ENCODE measurements at places on chromosomes 2 and 18. TPM values are rescaled to one million over a fixed set of nuclear protein-coding genes. Genes with fewer than 3 reads are reported as not detected.

PNKD gene
- total RNA-seq: 41.8 TPM

RIT2 gene
- total RNA-seq: not detected

CD302 gene
- 8.2 TPM for total RNA-seq

NTSR2 gene
- not detected for total RNA-seq

LOXHD1 gene
- not detected for total RNA-seq

DCDC2C gene
- total RNA-seq: not detected

GULP1 gene
- total RNA-seq: 15.9 TPM

MYCN gene
- total RNA-seq: 1.8 TPM

SERPINB7 gene
- 0.58 TPM for total RNA-seq

PID1 gene
- 0.68 TPM for total RNA-seq

GPR39 gene
- 0.29 TPM for total RNA-seq

MAP3K19 gene
- not detected for total RNA-seq

ADAM23 gene
- 5.8 TPM for total RNA-seq

SMYD5 gene
- 9.5 TPM for total RNA-seq

M1AP gene
- total RNA-seq: not detected

ATP6V1C2 gene
- total RNA-seq: not detected

EVX2 gene
- not detected for total RNA-seq

REG1B gene
- not detected for total RNA-seq

GATA6 gene
- 18.1 TPM for total RNA-seq

VWC2L gene
- not detected for total RNA-seq

RNF152 gene
- total RNA-seq: 26.7 TPM

AFF3 gene
- total RNA-seq: 5.8 TPM

SATB2 gene
- 5.0 TPM for total RNA-seq

TNFAIP6 gene
- 0.82 TPM for total RNA-seq

LIPG gene
- total RNA-seq: 123 TPM

MATN3 gene
- total RNA-seq: 3.6 TPM

STARD6 gene
- total RNA-seq: not detected

MTA3 gene
- total RNA-seq: 29.0 TPM

RNF144A gene
- 65.3 TPM for total RNA-seq

CNDP1 gene
- total RNA-seq: not detected

FBXO15 gene
- total RNA-seq: 0.10 TPM

GALR1 gene
- not detected for total RNA-seq

RAX gene
- total RNA-seq: not detected

REEP1 gene
- total RNA-seq: 0.06 TPM

FOXI3 gene
- total RNA-seq: not detected

BOLL gene
- total RNA-seq: not detected

ST8SIA5 gene
- total RNA-seq: 0.24 TPM

VIL1 gene
- total RNA-seq: not detected

GRB14 gene
- 3.2 TPM for total RNA-seq

COL4A3 gene
- total RNA-seq: not detected

RTTN gene
- total RNA-seq: 8.9 TPM

GIGYF2 gene
- 35.2 TPM for total RNA-seq

FNDC4 gene
- total RNA-seq: 34.3 TPM

SMARCAL1 gene
- 36.4 TPM for total RNA-seq

GCKR gene
- total RNA-seq: 1.8 TPM

SKOR2 gene
- total RNA-seq: not detected

DHX57 gene
- 19.5 TPM for total RNA-seq

KLHL29 gene
- total RNA-seq: 8.3 TPM

POTEC gene
- total RNA-seq: not detected

RNF25 gene
- 24.0 TPM for total RNA-seq

GPR155 gene
- 3.8 TPM for total RNA-seq

Measured in glomerular endothelial cell (primary cell).